Mesenteric fat pad (tissue), 1 donor: ENCODE measurements at places on chromosomes 5 and 9. TPM values are rescaled to one million over a fixed set of nuclear protein-coding genes. Genes with fewer than 3 reads are reported as not detected.

Gene FAM163B
- not detected for total RNA-seq

DNA sequence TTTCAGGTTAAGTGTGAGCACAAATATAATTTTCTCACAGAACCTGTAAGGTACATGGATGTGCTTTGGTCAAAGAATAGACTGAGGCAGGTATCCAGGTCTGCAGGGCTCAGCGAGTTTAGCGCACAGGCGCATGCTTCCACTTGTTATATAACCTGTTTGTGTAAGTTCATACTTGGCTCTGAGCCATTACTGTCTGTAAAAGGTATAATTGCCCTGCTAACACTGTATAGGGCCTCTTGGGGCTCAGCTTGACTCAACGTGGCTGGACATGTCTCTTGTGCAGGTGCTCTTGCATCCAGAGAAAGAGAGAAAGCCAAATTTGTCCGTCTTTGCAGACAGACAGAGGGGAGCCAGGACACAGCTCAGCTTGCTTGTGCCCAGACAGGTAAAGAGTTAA is 759.6 kb downstream of the MTRR start:
- no peak for DNase-seq

GRCh38 chr5:42886635-42887034 is 74.9 kb upstream of the SELENOP start:
- DNase-seq = no peak

Gene SPIN1
- total RNA-seq = 64.2 TPM

GRCh38 chr5:137921931-137922330 is 32.7 kb downstream of the PKD2L2 start:
- DNase-seq = no peak

Gene KLF9
- 105 TPM for total RNA-seq

DNA sequence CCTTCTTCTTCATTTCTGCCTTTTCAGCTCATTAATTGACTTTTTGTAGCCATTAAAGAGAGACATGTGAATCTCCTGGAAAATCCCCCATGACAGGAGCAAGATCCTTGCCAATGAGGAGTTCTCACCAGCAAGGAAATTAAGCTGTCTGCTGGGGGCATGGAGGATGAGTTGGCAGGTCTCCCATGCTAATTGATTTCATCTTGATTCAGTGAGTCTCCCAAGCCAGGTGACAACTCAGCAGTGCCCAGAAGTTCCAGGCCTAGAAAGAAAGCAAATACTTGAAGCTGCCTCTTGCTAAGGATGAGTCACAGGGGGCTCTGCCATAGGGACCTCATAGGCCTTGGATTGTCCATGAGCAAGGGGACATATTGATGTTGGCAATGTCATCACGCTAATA is 30.0 kb upstream of the ADRA1B start:
- DNase-seq = no peak

DNA sequence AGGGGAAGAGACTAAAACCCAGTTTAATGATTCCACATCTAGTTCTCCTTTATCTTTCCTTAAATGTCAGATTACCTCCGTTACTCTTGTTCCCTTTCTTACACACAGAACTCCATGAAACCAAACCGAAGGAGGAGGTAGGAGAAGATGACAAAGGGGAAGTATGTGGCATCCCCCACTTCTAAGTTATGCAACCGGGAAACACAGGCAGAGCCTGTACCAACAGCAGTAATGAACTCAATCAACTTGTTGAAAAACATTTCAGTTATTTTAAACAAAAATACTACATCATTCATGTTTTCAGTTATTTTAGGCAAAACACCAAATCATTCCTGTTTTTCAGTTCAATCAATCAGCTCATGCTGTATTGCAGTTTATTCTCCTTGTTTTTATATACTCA is 101.8 kb downstream of the PCSK1 start:
- no peak for DNase-seq

Gene PLPPR1
- not detected for total RNA-seq
